CD4-positive, alpha-beta T cell treated with Interleukin-10 for 1 hour (primary cell): ENCODE measurements at places on chromosomes 6 and 20.

DNA sequence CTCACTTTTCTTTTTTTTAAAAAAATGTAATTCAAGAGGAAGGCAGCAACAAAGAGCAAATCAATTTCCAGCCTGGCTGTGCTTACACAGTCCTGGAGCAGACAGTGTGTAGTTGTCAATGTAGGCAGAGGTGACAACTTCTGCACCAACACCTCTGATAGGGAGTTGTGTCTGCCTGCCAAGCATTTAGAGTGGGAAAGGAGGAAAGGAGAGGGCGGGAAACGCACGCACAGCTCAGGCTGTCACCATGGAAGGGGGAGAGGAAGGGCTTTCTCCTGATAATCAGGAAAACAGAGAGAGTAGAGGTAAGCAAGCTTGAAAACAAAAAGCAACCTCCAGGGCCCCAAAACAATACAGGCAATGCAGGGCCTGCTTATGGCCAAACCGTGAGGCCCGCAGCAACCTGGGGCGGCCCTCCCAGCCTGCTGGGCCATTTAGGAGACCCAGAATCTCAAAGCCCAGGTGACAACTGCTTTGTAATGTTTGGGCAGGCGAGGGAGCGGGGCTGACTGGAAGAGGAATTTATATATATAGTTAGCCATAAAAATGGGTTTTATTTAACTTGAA is 41.5 kb upstream of the GFOD1 start:
- DNase-seq, result no peak

GRCh38 chr6:111711984-111712752 is 106.5 kb upstream of the TRAF3IP2 start:
- no peak for DNase-seq

DNA sequence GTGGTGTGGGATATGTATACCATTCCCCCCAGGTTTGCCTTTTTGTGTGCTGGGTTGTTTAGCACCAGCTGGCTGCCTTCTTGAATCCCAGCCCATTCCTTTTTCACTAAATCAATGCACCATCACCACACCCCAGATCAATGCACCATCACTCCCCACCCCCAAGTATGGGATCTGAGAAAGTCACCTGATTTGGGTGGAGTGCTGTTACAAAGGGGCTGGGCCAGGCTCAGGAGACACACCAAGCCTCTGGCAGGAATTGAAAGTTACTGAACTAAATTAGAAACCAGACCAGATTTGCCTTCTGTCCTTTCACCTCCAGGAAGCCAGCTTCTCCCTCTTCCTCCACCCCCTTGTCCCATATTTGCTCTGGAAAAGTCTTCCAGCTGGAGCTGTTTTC is 19.6 kb upstream of the PKHD1 start:
- DNase-seq, result no peak

- no peak for DNase-seq
Observed at GRCh38 chr20:5180421-5180820, 53.6 kb downstream of the CDS2 start.

DNA sequence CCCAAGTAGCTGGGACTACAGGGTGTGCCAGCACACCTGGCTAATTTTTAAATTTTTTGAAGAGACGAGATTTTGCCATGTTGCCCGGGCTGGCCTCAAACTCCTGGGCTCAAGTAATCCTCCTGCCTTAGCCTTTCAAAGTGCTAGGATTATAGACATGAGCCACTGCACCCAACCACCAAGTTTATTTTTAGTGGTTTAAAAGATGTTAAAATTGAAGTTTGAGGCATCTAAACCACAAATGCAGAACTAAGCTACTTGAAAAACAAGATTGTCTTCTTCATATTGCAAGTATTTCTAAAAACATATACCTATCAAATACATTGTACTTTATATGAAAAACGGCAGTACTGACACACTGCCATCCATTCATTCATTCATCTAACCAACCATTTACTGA is 31.6 kb downstream of the WASF1 start:
- DNase-seq, result no peak
